Esophagus mucosa (tissue), 1 donor: ENCODE measurements at places on chromosomes 13 and 19. TPM values are rescaled to one million over a fixed set of nuclear protein-coding genes. Genes with fewer than 3 reads are reported as not detected.

The GJA3 gene
- 1.5 TPM for total RNA-seq

The RGCC gene
- 5.5 TPM for total RNA-seq

The C1QTNF9B gene
- total RNA-seq = not detected

The SLC7A10 gene
- not detected for total RNA-seq

The SYNGR4 gene
- total RNA-seq = not detected

The NPHS1 gene
- not detected for total RNA-seq

The ZNF20 gene
- total RNA-seq = 1.7 TPM

The ARHGAP33 gene
- 3.9 TPM for total RNA-seq

The ZNF547 gene
- 1.4 TPM for total RNA-seq

The NTF4 gene
- total RNA-seq = 5.6 TPM

The PRODH2 gene
- not detected for total RNA-seq

The PPAN gene
- total RNA-seq = 32.3 TPM

The NMRK2 gene
- not detected for total RNA-seq

The MCF2L gene
- 9.7 TPM for total RNA-seq

The PRKD2 gene
- 31.4 TPM for total RNA-seq

The CAMSAP3 gene
- 21.2 TPM for total RNA-seq

The TLE2 gene
- 6.3 TPM for total RNA-seq

The ZNF223 gene
- 2.2 TPM for total RNA-seq

The SYT5 gene
- not detected for total RNA-seq

The LRRC8E gene
- total RNA-seq = 11.6 TPM

The SLAIN1 gene
- 0.32 TPM for total RNA-seq

The MCEMP1 gene
- 0.24 TPM for total RNA-seq

The ATP8B3 gene
- total RNA-seq = 1.8 TPM

The CGB3 gene
- not detected for total RNA-seq

The IQCN gene
- total RNA-seq = 0.56 TPM

The RSPH6A gene
- total RNA-seq = 0.12 TPM

The ERVV-1 gene
- not detected for total RNA-seq

The FBXW9 gene
- total RNA-seq = 11.1 TPM

The DCLK1 gene
- total RNA-seq = 1.5 TPM

The HCST gene
- total RNA-seq = 0.96 TPM

The STXBP2 gene
- total RNA-seq = 62.7 TPM

The CEACAM8 gene
- total RNA-seq = not detected

The FCER2 gene
- total RNA-seq = 0.20 TPM

The CYP4F22 gene
- 10.2 TPM for total RNA-seq

The SNRPA gene
- total RNA-seq = 69.8 TPM
